ENCODE measurements at places on chromosomes 5 and 9. TPM values are rescaled to one million over a fixed set of nuclear protein-coding genes. Genes with fewer than 3 reads are reported as not detected.

Gene AUH
- 22.1 TPM for total RNA-seq

Gene IFNK
- not detected for total RNA-seq

Gene CORO2A
- 1.4 TPM for total RNA-seq

Gene CACNA1B
- 0.39 TPM for total RNA-seq

Gene CCNJL
- 5.5 TPM for total RNA-seq

Gene FSTL4
- 0.21 TPM for total RNA-seq

Gene ARL14EPL
- total RNA-seq, result not detected

Gene GNA14
- total RNA-seq, result 5.5 TPM

Gene ELAVL2
- total RNA-seq, result not detected

Gene MYMK
- total RNA-seq, result not detected

Gene PDCD1LG2
- total RNA-seq, result 3.3 TPM
